Diencephalon (tissue), 1 donor: ENCODE measurements at places on chromosomes 12 and 14. TPM values are rescaled to one million over a fixed set of nuclear protein-coding genes. Genes with fewer than 3 reads are reported as not detected.

STAT2 gene
- total RNA-seq, result 78.4 TPM

ORMDL2 gene
- 8.5 TPM for total RNA-seq

CD163 gene
- 2.5 TPM for total RNA-seq

RIMKLB gene
- 149 TPM for total RNA-seq

MSRB3 gene
- total RNA-seq, result 5.3 TPM

CLEC1B gene
- not detected for total RNA-seq

HECTD1 gene
- 350 TPM for total RNA-seq

TMEM106C gene
- 92.5 TPM for total RNA-seq

TGM1 gene
- total RNA-seq, result 3.0 TPM

LRFN5 gene
- total RNA-seq, result 108 TPM

OR4E2 gene
- total RNA-seq, result not detected

PTHLH gene
- total RNA-seq, result 2.1 TPM

TMEM263 gene
- total RNA-seq, result 50.7 TPM

SLCO1C1 gene
- 21.5 TPM for total RNA-seq

GPRC5A gene
- total RNA-seq, result 0.23 TPM

CPM gene
- 2.5 TPM for total RNA-seq

SLCO1B3 gene
- 0.46 TPM for total RNA-seq

CNTN1 gene
- 654 TPM for total RNA-seq

FIGNL2 gene
- 1.2 TPM for total RNA-seq

KLRC1 gene
- total RNA-seq, result not detected

PRIM1 gene
- 21.9 TPM for total RNA-seq

LRP1-AS gene
- not detected for total RNA-seq

ATG14 gene
- total RNA-seq, result 16.8 TPM

EGLN3 gene
- 14.3 TPM for total RNA-seq

RAB21 gene
- 24.2 TPM for total RNA-seq

SIX1 gene
- 0.46 TPM for total RNA-seq
